ENCODE measurements at places on chromosomes 2 and 18.

- no peak for DNase-seq
These were observed 315.9 kb upstream of the THUMPD2 start for GRCh38 chr2:40095000-40095399.

DNA sequence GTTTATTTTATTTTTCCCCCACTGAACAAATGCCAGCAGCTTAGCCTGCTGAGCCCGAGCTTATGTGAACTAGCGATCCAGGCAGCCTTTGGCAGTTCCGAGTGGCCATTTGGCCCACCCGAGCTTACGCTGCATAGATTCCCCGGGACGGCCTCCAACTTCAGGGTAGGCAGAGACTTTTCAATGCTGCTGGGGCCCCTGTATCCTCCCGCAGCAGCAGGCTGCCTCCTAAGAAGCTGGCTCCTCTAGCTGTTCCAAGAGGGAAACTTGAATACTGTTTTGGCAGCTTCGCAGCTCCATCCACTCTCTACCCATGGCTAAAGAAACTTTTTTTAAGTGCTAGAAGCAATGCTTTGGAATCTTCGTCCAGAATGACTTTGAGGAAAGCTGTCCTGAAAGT, 295.2 kb downstream of the SS18 start:
- DNase-seq = peak; percentile 47

- DNase-seq = no peak
These were observed 1106.3 kb upstream of the SLC39A10 start for GRCh38 chr2:194550702-194551101.

GRCh38 chr2:118449401-118449800, 361.1 kb downstream of the INSIG2 start:
- no peak for DNase-seq

DNA sequence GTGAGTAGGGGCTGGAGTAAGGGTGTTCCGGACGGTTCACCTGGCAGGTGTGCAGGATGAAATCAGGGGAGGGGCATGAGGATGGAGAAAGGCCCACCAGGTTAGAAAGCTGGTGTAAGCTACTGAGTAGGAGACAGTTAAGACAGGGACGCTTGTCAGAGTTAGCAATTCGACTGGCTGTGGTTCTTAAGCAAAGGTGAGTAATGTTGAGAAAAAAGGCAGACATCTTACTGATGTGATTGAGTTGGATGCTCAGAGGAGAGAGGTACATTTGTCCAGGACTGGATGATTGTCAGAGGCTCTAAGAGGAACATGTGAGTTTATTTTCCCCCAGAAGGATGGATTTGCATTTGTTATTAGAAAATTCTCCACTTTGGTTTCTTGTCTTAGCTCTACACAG, 90.5 kb upstream of the MGAT5 start:
- no peak for DNase-seq

- DNase-seq = no peak
These were observed 92.8 kb downstream of the AKAIN1 start for GRCh38 chr18:5104246-5104645.

- no peak for DNase-seq
These were observed 204.2 kb downstream of the LOXHD1 start for GRCh38 chr18:46452820-46453219.

- DNase-seq = no peak
These were observed 64.4 kb upstream of the NOSTRIN start for GRCh38 chr2:168738062-168738461.

DNA sequence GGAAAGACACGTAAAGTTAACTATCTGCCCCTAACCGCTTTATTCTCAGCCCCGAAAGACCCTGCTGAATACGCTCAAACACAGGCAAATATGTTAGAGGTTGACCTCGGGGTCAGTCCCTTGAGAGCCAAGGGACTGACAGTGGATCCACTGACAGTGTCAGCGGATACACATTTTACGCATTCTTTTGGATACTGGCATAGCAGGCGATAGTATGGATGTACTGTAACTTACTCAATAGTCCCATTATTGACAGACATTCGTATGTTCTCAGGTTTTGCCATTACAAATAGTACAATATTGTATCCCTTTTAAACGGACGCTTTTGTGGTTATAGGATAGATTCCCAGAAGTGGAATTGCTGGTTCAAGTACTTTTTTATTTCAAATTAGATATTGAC, 13.4 kb downstream of the ATP6V1B1 start:
- DNase-seq = no peak

DNA sequence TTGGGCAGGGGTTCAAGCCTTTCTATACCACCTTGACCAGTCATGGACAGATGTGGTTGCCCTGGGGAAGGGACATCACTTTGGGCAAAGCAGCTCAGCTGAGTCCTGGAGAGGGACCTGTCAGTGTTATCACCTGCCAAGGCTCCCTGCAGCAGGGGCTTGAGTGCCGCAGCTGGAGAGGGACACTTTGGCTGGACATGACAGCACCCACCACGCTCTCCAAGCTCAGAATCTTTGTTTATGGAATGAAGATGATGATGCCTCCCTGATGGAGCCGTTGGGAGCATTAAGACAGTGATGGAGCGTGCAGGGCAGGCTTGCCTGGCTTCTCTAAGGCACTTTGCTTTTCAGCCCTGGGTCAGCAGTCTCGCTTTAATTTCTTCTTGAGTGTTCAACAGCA, 4.3 kb upstream of the TFCP2L1 start:
- DNase-seq = no peak

GRCh38 chr2:200486529-200486928, 23.3 kb downstream of the KCTD18 start:
- no peak for DNase-seq

- DNase-seq = no peak
These were observed 2.0 kb downstream of the IL1A start for GRCh38 chr2:112782234-112782799.

- no peak for DNase-seq
These were observed 273.6 kb downstream of the PRKCE start for GRCh38 chr2:45925026-45925425.

- DNase-seq = no peak
These were observed 11.4 kb upstream of the DYNC1I2 start for GRCh38 chr2:171675810-171676345.

DNA sequence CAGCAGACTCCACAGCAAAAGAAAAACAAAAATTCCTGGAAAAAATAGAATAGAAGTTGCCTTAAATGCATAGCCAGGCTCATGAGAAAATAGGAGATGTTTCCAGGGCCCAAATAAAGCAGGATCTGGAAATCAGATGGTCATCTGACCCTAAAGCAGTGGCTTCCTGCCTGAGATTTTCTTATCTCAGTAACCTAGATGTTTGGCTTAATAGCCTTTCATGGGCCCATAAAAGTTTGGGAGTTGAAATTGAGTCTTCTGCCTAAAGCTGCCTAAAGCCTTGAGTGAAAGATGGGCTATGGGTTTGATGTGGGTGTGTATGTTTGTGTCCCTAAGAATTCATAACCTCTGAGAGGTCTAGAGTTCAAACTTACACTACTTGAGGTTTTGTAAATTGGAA, 149.1 kb downstream of the ANTXR1 start:
- no peak for DNase-seq

GRCh38 chr2:219539926-219540678, 3.5 kb downstream of the CHPF start:
- no peak for DNase-seq

DNA sequence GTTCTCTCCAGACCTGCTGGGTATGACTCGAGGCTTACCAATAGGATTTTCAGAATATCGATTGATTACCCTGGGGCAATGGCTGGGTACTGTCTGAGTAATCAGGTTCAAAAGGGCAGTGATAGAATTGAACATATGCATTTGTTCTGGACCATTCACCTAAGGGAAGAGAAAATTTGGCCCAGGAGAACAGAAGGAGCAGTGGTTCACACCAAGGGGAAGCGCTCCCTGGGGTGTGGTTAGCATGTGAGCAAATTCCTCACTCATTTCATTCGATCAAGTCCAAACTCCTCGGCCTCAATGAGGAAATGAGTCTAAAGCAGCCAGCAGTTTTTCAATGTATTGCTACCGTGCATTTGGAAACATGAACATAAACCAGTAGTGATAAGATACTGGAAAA, 55.6 kb downstream of the CYP26B1 start:
- no peak for DNase-seq
